Caco-2 (cell line): ENCODE measurements at places on chromosomes 7 and 10. TPM values are rescaled to one million over a fixed set of nuclear protein-coding genes. Genes with fewer than 3 reads are reported as not detected.
A peak's percentile ranks its signal among the peaks of the same experiment; 100 is the strongest.

DNA sequence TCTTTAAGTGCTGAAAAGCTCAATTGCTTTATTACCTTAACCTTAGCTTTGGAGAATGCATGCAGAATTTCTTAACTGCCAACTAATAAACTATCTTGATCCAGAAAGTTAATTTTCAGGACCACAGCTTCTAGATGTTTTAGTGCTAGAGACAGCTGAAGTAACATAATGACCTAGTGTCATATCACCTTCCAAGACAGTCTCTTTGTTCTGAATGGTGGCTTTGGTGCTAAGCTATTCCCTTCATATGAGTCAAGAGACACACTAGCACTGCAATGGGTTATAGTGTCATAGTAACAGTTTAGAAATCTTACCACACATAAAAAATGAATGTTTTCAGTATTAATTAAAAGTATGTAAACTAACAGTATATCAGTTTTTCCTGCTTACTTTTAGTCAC, 115.4 kb upstream of the LRRN3 start:
- no peaks in the 10 kb centered on the region for H3K4me1 ChIP-seq
- no peak overlapping the region for H3K27ac ChIP-seq
- H3K27me3 ChIP-seq: no peaks in the 10 kb centered on the region
- no peak for DNase-seq
- H3K4me3 ChIP-seq: no peak overlapping the region
- H3K36me3 ChIP-seq: no peaks in the 10 kb centered on the region

DNA sequence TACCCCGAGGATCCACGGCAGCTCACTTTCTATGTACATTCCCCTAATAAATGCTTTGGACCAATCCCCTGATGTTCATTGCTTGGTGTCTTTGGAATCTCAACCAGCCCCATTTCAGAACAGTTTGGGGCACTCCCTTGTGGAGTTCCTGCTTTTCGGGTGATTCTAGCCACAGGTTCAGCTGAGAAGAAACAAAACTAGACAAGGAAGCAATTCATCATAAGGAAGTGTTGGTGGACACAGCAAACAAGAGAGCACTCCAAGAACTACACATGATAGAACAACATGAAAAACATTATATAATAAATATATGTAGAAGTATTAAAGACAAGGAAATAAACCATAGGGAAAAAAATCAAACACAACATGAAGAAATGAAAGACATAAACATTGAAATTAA, 6.0 kb upstream of the CCDC136 start:
- no peak for DNase-seq
- no peaks in the 10 kb centered on the region for H3K4me1 ChIP-seq
- no peak overlapping the region for H3K27ac ChIP-seq
- peaks cover 1% of the 10 kb centered on the region for H3K27me3 ChIP-seq

DNA sequence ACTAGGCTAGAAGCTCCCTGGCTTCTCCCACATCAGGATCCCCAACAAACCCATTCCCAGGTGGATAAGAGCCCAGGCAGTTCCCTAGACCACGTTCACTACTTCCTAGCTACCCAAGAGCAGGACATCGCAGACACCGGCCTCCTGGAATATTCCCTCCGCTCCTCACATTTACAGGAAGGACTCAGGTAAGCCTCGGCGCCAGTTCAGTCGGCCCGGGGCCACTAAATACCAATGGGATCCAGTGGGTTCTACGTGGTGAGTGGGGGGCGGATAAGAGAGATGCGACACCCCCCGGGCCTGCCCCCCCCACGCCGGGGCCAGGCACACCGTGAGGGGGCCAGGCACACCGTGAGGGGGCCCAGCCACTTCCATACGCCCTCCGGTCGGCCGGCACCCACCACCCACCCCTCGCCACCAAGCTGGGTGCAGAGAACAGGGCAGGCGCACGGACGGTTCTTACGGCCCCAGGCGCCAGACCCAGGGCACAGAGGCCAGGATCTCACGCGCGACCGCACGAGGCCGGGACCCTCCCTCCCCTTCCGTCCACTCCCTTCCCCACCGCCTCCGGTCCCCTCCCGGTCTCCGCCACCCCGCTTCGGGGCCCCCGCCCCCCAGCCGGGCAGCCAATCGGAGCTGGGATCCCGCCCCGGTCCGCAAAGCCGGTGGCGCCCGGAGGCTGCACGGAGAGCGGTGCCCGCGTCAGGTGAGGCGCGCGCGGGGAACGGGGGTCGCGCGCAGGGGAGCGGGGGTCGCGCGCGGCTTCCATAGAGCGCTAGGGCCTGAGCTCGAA, at the start of gene BLVRA:
Gene BLVRA (plus strand): TSS at position 652 of the 793 bp plus-strand sequence. CDS start 12,479 bp downstream, outside the sequence.
- H3K4me1 ChIP-seq: 0 out of 2 replicates have a peak, but pooled peaks cover 5% of the 10 kb centered on the region
- DNase-seq: peak; percentile 64
- H3K27me3 ChIP-seq: no peaks in the 10 kb centered on the region
- H3K27ac ChIP-seq: no peak within 1 kb of the TSS
- H3K36me3 ChIP-seq: no peaks in the 10 kb centered on the region

- H3K27ac ChIP-seq: no peak within 1 kb of the TSS
- H3K4me3 ChIP-seq: no peak within 1 kb of the TSS
- no peak for DNase-seq
- peaks cover 6% of the 10 kb centered on the region for H3K4me1 ChIP-seq
- no peaks in the 10 kb centered on the region; the same call in 1 of the 2 replicates for H3K27me3 ChIP-seq
Measured at GRCh38 chr7:100655908-100656674, at the start of gene ACTL6B. TSS of gene ACTL6B (minus strand) at chr7:100656448. CDS start at chr7:100656354, 94 bp downstream.

- H3K4me3 ChIP-seq: no peak overlapping the region
- no peaks in the 10 kb centered on the region for H3K36me3 ChIP-seq
- H3K27me3 ChIP-seq: no peaks in the 10 kb centered on the region; the same call in 1 of the 2 replicates
Measured at GRCh38 chr10:33113466-33113865, 155.4 kb upstream of the ITGB1 start.

DNA sequence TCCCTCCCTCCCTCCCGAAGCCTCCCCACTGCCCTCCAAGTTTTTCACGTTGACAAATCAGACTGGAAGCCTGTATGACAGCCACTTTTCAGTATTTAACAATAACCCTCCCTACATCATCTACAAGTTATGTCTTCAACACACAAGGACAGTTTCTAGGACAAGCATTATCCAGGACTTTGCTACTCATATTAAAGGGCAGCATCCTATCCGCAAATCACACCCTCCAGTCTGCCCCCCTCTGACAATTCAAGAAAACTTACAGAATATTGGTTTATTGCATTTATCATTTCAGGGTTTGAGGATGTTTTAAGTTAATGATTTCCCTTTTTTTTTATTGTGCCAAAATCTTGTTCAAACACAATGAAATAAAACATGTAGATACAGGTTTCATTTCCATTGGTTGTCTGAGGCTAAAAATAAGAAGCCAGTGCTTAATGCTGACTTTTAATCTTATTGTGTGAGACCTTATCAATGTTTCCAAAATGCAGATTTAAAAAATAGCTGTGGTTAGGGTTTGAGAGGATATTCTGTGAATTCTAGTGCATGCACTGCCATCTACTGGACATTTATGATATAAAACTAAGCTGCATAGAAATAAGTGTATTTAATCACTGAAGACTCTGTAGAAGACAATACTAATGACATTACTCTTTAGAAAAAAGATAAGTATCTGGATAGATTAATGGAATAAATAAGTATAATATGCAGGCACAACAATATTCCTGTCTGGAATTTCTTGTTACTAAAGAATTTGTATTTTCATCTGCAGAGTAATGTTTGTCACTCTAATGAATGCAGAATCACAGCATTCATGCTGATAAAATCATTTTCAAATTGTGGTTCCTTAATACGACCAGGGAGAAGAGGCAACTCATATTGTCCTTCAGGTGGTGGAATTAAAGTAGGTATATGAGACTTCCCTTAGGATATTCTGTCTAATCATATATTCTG, 64.1 kb downstream of the CAV1 start:
- no peak overlapping the region for H3K4me3 ChIP-seq
- no peaks in the 10 kb centered on the region for H3K27me3 ChIP-seq
- peak overlapping the region; percentile 30 for H3K27ac ChIP-seq
- no peaks in the 10 kb centered on the region for H3K36me3 ChIP-seq

GRCh38 chr7:130884437-130885417, 150.7 kb upstream of the KLF14 start:
- H3K4me3 ChIP-seq: no peak overlapping the region
- no peaks in the 10 kb centered on the region for H3K27me3 ChIP-seq
- DNase-seq: peak; percentile 49
- H3K36me3 ChIP-seq: no peaks in the 10 kb centered on the region
- H3K27ac ChIP-seq: peak overlapping the region; percentile 60

DNA sequence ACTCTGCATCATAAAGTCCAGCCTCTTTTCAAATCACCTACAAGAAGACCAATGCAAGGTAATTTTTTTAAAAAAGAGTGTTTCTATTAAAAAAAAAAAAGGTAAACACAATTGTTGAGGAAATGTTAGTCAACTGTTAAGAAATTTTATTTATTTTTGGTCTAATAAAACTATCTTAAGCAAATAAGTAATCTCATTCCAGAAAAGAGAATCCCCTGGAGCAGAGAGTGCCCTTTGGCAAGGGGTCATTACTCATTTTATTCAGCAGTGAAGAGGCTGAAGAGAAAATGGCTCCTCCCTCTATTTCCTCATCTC, 63.4 kb upstream of the GSDME start:
- DNase-seq: peak; percentile 24
- H3K4me3 ChIP-seq: no peak overlapping the region
- no peaks in the 10 kb centered on the region for H3K36me3 ChIP-seq
- no peaks in the 10 kb centered on the region for H3K27me3 ChIP-seq

PDE6C gene
- not detected in 2 replicates for total RNA-seq

BTBD16 gene
- not detected in 2 replicates for total RNA-seq
